ENCODE measurements at places on chromosomes 5 and 9.

GRCh38 chr5:17252543-17252942 lies 35.1 kb downstream of the BASP1 start:
- DNase-seq = no peak

GRCh38 chr5:75524071-75524470 lies 12.4 kb downstream of the POLK start:
- no peak for DNase-seq

DNA sequence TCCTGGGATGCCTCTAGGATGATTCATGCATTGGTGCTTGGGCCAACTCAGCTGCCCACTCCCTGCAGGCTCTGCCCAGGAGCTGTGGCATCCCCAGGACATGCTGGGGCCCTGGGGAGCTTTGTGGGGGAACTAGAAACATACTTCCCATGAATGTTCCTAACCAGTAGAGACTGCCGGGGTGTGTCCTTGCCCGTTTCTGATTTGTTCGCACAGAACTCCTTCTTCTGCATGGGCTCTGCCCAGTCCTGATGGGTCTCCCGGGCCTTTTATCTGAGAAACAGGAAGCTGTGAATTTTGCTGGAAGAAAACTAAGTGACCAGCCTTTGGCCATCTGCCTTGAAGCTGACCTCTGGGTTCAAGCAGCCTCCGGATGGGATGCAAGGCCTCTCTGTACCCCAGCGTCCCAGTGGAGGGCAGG lies 71.6 kb upstream of the RNU6ATAC start:
- no peak for DNase-seq

- DNase-seq = no peak
These were observed 10.3 kb downstream of the CNTFR start for GRCh38 chr9:34579104-34579807.

- no peak for DNase-seq
These were observed 120.7 kb downstream of the PBX3 start for GRCh38 chr9:125867751-125868415.

DNA sequence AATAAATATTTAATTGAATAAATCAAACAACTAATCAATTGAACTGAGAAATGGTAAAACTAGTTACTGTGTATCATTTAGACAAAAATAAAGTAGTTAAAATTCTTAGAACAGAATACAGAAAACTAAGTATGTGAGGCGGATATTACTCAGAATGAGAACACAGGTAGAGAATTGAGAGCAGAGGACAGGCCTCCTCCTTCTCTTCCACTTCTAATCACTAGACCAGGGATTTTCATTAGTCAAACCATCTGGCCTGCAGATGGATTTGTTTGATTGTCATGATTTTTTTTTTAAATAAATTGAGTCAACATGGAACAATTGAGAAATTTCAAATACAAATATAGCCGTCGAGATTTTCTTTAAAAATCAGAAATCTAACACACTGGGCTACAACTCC lies 198.6 kb upstream of the HMHB1 start:
- DNase-seq = no peak

DNA sequence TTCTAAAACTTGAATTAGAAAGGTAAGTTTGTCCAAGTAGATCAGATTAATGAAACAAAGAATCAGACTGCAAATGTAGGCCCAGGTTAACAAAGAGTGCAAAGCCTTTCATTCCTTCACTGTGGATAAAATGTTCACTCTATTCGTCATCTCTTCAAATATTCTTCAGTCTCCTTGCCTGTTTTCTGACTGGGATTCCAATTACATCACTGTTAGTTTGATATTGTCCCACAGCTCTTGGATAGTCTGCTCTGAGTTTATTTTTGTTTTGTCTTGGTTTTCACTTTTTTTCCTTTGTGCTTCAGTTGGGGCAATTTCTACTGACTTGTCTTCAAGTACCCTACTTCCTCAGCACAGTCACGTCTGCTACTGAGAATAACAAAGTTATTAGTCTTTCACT lies 38.5 kb upstream of the GZMA start:
- no peak for DNase-seq

- no peak for DNase-seq
These were observed 4.6 kb upstream of the GLE1 start for GRCh38 chr9:128499920-128500319.

GRCh38 chr9:126521089-126521488 lies 92.6 kb upstream of the LMX1B start:
- no peak for DNase-seq

GRCh38 chr9:3528451-3528850 lies 2.6 kb upstream of the RFX3 start:
- DNase-seq = peak; percentile 41

- no peak for DNase-seq
These were observed 355.4 kb upstream of the PDE4D start for GRCh38 chr5:60248901-60249300.

- DNase-seq = no peak
These were observed 66.8 kb downstream of the RAPGEF1 start for GRCh38 chr9:131673068-131673467.

GRCh38 chr5:33072296-33072695 lies 361.2 kb downstream of the NPR3 start:
- no peak for DNase-seq

DNA sequence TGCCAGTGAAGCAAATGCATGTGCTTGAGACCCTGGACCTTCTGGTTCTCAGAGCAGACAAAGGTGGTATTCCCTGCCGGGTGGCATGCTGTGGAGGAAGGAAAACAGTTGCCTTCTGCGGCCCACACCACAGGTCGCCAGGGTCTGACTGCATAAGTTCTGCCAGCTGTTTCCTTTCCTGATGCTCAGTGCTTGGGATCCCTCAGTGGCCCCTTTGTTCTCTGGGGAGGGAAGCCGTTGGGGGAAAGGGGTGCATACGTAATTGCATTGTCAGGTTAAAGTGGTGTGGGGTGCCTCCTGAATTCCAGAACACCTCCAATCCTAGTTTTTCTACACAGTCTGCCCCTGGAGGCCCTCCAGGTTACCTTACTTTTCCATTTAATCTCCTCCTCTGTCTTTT lies 43.1 kb upstream of the SLC2A8 start:
- no peak for DNase-seq

Data from bone marrow (tissue), 2 donors.